ENCODE measurements at places on chromosomes 1 and 21.

DNA sequence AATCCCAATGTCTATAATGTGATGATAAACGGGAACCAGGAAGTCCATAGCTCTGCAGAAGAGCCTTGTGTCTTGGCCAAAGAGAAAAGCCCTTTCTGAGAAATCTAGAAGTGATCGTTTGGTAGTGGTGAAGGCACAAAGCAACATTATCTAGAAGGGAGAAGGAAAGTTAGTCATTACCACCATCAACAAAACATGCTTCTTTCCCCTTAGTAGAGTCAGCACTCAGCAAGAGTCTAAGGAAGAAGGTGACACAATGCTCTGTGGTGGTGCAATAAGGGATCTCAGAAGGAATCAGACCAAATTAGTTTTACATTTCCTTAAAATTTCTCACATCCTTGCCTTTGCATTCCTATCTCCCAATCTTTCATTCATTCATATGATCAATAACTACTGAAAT is 134.4 kb upstream of the PRDX6 start:
- DNase-seq: no peak

GRCh38 chr1:206921772-206922265 is at the start of gene FCMR:
FCMR (minus strand) TSS chr1:206921941; CDS start chr1:206921854, 87 bp downstream.
- DNase-seq: no peak

DNA sequence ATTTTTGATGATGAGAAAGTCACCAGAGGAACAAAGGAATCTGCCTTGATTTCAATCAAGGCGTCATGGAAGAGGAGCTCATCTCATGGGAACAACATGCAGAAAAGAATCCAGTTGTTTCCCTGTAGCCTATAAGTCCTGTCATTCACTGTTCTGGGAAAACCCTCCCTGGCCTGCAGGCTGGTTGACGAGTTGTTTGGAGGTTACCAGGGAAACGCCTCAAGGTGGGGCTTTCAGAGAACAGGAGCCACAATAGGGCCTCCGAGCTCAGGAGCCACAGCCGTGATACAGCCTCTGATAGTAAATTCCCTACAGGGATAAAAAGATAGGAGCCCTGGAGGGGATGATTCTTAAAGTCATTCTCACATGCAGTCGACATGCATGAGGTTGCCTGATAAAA is 135.2 kb downstream of the PSMG1 start:
- peak; percentile 81 for DNase-seq

GRCh38 chr1:169305948-169306347 is 61.6 kb downstream of the NME7 start:
- no peak for DNase-seq
